ENCODE measurements at places on chromosomes 7 and 10.

DNA sequence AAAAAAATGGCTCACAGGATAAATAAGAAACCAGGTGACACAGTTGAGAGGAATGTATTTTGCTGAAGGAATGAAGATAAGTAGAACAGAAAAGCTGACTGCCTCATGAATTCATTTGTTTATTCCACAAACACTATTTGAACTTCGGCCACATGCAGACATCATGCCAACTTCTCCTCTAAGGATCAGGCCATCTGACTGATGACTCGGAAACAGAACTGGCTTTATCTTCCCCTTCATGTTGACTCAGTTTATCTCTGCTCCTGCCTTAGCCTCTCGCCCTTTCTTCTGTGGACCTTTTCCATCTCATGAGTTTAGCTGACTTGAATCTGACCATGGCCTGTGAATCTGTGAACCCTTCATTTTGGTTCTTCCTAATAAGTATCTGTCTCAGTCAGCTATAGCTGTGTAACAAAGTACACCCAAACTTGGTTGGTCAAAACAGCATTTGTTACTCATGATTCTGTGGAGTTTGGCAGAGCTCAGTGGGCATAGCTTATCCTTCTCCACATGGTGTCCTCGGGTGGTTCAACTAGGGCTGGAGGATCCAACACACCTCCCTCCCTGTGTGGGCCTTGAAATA, 44.0 kb upstream of the GRID1 start:
- DNase-seq = peak; percentile 60

DNA sequence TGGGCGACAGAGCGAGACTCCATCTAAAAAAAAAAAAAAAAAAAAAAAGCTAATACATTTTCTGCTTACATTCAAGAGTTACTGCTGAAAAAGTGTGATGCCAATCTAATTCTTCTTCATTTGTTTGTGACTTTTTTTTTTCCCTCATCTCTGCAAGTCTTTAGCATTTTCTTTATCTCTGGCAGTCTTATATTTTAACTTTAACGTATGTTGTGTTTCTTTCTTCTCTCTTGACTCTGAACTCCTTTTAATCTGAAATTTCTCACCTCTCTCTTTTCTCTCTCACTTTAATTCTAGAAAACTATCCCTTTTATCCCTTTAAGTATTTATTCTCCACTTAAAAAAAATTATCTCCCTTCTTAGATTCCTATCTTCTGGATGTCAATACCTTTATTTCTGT, 146.5 kb downstream of the JMJD1C start:
- no peak for DNase-seq

DNA sequence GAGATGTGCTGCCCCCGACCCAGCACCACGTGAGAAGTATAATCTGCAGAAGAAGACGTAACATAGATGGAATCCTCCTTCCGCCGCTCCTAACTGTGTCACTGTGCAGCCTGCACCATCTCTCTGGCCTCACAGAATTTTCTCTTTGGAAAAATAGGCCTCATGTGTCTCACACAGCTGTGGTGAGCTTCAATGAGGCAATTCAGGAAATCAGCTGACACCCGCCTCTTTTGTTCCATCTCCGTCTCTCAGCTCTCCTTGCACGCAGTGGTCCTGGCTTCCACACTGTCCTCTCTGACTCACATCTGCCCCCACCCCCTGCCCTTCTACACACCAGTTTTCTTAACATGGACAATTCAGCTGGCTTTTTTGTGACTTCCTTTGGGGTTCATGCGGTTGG, 7.2 kb downstream of the C10orf90 start:
- no peak for DNase-seq

DNA sequence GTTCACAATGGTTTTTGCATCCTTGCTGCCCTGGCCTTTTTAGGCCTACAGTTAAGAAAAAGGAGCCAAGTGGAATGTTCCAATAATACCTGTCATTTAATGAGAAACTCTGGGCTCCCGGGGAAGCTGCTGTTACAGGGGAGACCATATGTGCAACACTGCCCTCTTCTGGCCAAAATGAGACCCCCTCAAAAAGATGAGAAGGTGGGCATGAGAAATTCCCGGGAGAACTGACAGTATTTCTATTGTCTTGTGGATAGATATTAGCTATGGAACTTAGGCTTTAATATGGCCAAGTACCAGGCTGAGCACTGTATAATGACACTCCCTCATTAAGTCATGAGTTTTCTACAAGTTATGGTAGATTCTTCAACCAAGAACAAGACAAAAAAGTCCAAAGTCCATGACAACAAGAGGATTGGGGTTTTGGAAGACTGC, 99.4 kb downstream of the CCDC3 start:
- DNase-seq = peak; percentile 30

- peak; percentile 93 for DNase-seq
Measured at GRCh38 chr7:131164025-131164925, 163.4 kb upstream of the MKLN1 start.

- DNase-seq = no peak
Measured at GRCh38 chr7:32045228-32045627, 25.0 kb downstream of the PDE1C start.

DNA sequence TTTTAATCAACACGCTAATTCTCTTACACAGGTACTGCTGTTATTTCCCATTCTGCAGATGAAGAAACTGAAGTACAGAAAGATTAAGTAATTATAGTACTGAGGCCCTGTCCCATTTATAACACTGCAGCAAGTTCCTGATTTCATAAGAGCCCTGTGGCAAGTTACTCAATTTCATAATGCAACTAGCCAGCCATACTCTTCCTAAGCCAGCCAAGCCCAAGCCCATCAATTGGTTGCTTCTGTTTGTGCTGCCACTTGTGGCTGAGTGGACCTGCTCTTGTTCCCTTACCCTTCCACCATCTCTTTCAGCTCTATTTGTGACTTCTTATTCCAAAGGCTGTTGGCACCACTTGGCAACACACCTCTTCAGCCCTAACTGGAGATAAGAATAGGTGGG, 19.7 kb upstream of the PRPF18 start:
- DNase-seq = no peak

- peak; percentile 31 for DNase-seq
Measured at GRCh38 chr10:95233377-95234034, 39.5 kb downstream of the ACSM6 start.

- DNase-seq = peak; percentile 61
Measured at GRCh38 chr7:47518827-47519226, 63.1 kb downstream of the TNS3 start.

DNA sequence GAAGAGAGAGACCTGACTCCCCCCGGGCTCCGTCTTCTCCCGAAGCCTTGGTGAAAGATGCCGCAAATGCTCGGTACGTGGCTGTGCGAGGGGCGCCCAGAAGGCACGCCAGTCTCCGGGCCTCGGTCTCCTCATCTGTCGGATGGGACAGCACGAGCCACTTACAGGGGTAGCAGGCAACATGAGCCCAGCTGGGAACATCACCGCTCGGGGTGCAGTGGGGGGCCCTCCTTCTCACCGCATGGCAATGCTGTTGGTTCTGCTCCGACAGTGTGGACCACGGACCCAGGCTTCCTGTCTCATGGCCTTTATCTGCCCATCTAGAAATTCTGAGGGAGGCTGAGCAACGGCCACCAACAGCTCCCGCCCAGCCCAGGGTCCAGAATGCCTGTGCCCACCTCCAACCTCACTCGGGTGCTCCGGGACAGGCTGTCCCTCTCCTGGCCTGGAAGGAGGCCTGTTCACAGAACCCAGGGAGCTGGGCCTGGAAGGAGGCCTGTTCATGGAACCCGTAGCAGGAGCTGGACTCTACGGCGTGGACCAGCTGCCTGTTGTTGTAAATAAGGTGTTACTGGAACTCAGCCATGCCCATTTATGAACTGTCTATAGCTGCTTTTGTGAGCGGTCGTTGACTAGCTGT, 15.8 kb downstream of the ADAP1 start:
- no peak for DNase-seq

- no peak for DNase-seq
Measured at GRCh38 chr10:5292196-5292735, 72.5 kb upstream of the UCN3 start.

DNA sequence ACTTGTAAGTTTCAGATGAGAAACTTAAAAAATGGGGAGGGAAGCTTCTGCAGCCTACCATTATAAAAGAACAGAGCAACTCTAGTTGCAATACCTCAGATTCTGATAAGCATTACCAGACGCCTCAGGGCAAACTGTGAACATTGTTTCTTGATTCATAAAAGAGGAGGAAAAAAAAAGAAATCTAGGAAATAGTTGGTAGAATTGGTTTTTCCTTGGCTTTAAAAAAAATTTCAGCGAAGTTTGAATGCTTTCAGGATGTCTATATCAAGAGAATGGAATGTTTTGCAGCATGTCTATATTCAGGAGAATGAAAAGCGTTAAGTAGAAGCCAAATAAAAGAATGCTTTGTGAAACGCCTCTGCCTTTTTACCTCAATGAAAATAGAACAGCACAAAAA, 17.5 kb upstream of the ANLN start:
- no peak for DNase-seq

DNA sequence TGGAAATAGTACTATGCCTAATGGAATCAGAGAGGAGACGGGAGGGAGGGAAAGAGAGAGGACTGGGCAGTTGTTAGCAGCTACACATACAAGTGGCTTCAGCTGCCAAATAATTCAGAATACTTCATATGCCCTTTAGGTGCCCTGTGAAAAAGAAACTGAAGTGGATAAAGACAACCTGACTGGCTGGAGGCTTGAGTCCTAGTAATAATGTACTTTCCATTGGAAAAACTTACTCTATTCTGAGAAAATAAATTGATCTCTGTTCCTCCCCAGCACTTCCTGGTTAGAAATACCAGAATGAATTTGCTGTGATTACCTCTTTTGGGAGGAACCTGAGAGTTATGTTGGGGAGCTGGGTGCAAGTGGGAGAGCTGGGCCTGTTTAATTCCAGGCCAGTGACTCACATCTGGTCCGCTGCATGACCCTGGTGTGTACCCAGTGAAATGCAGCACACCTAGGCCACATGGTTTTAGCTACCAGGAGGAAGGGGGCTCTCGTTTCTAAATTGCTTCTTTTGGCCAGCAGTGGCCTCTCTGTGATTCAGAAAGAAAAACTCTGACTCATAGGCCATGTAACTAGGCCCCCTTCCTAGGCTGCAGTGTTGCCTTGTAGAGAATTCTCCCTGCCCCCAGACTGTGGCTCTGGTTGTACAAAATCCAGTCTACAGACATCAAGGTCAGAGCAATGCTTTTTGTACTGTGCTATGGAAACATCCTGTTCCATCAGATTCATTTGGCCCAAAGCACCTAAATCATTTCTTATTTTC, 6.5 kb downstream of the AGFG2 start:
- DNase-seq = peak; percentile 96

DNA sequence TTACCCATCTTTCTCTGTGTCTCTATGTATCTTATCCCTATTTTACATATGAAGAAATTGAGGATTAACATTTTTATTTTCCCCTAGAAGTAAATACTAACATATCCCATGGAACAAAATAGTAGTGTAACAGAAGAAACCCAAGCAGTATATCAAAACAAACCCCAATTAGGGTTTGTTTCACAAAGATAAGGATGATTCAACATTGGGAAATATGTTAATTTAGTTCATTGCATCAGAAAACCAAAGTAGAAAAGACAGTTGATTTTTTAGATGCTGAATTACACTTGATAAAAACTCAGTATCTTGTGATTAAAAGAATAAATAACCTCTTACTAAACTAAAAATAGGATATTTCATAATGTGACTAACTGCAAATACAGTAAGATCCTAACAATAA, 87.8 kb downstream of the GLCCI1 start:
- DNase-seq = no peak

GRCh38 chr10:16923309-16923708, 106.1 kb upstream of the RSU1 start:
- DNase-seq = no peak

GRCh38 chr7:10612950-10613349, 360.7 kb upstream of the PHF14 start:
- no peak for DNase-seq

GRCh38 chr7:116899308-116899707, 36.9 kb downstream of the CAPZA2 start:
- DNase-seq = no peak

GRCh38 chr7:148698007-148698396, 701 bp upstream of the CUL1 start:
- no peak for DNase-seq

GRCh38 chr10:80356563-80356988, at the start of the genes DYDC1 and DYDC2:
TSS of gene DYDC1 (minus strand) at chr10:80356755. CDS start at chr10:80352601, 4,154 bp downstream.
TSS of gene DYDC2 (plus strand) at chr10:80356781. CDS start at chr10:80362444, 5,663 bp downstream.
- DNase-seq = no peak

DNA sequence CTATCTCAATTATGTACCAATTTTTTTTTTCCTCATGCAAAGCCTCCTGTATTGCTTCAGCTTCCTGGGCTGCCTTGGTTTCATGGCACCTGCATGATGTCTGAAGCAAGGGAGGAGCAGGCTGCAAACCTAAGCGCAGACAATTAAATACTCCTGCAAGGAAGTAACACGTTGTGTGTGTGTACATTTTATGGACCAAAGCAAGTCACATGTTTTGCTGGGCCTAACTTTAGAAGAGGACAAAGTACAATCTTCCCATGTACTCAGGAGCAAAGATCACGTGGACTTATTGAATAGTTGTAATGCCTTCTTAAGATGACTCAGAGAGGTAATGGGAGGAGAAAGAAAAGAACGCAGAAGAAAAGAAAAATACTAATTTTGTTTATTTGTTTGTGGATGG, 944.0 kb upstream of the C7orf33 start:
- no peak for DNase-seq

DNA sequence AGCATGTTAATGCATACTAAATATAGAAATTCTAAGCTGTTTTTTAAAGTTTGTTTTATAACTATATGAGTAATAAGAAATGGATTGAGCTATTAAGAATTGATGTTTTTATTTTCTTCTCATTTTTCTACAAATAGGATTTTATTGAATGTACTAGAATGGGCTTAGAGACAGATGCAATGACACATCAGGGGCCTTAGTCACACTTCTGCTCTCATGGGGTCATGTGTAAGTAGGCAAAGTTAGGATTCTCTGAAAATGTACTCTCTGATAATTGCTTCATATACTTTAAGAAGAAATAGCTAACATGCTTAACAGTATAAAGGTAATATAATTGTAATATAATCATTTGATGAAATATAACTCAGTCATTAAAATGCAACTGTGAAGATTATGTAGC, 154.6 kb downstream of the ZNF438 start:
- no peak for DNase-seq

GRCh38 chr10:92420546-92421275, 129.7 kb downstream of the MARCHF5 start:
- no peak for DNase-seq

GRCh38 chr10:93541402-93542357, 24.8 kb upstream of the FFAR4 start:
- no peak for DNase-seq

DNA sequence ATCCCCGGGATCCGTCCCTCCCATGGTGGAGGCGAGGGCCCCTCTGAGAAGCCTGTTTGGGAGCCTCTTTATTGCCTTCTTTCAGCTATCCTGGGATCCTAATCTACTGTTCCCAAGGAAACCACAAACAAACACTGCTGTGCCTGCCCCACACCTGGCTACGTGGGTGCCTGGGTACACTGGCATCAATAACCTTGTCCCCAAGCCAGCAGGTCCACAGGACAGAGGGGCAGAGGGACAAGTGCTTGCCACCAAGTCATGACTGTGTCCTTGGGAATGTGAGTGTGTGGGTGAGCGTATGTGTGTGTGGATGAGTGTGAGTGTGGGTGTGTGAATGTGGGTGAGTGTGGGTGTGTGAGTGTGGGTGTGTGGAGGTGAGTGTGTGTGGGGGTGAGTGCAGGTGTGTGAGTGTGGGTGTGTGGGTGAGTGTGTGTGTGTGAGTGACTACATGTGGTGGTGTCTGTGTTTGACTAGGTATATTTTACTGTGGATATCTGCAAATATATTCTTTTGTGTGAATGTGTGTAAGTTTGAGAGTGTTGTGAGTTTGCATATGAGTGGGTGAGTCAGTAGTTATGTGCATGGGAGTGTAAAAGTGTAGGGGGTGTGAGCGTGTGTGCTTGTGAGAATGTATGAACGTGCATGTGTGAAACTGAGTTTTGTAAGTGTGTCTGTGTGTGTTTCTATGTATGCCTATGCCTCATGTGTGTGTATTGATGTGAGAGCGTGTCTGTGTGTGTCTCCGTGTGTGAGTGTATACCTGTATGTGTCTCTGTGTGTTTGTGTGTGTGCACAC, 96.1 kb downstream of the TNS3 start:
- DNase-seq = no peak

All from RCC 7860 (cell line).